ENCODE measurements at places on chromosomes 3 and 15.

- no peak for DNase-seq
Observed at GRCh38 chr3:71423151-71423906, 160.2 kb downstream of the FOXP1 start.

DNA sequence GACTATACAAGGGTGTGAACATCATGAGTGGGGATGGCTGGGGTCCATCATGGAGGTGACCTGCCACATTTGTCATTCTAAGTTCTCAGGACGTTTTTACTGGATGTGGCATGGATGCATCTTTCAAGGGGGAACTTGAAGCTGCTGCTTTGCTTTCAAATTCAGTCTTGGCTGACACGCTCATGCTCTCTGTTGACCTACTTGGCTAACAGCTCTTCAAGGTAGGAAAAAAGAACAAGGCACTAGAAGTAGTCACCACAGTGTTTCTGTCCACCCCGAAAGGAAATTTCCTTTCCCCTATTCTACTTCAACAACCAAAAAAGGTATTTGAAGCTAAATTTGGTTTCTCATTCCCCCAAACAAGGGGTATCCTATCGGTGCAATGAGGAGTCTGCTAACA lies 15.0 kb downstream of the STIMATE start:
- no peak for DNase-seq

GRCh38 chr15:45635763-45636292 lies 999 bp downstream of the SQOR start:
- DNase-seq, result no peak

DNA sequence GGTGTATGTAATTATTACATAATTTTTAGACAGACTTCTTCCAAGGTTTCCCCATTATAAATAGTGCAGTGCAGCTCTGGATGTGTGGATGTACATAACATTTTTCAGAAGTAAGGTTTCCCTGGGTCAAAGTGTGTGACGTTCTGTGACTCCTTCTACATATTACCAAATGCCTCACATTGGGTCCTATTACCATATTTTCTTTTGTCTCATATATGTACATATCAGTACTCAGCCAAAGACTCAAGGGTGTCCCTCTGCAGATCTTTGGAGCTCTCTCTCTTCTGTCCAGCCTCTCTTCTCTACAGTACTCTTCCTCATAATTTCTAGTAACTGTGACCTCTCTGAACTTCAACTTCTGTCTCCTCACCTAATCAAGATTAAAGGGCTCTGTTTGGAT lies 31.3 kb upstream of the PEX5L start:
- DNase-seq, result no peak

GRCh38 chr3:131907796-131908195 lies 127.0 kb downstream of the CPNE4 start:
- DNase-seq, result no peak

DNA sequence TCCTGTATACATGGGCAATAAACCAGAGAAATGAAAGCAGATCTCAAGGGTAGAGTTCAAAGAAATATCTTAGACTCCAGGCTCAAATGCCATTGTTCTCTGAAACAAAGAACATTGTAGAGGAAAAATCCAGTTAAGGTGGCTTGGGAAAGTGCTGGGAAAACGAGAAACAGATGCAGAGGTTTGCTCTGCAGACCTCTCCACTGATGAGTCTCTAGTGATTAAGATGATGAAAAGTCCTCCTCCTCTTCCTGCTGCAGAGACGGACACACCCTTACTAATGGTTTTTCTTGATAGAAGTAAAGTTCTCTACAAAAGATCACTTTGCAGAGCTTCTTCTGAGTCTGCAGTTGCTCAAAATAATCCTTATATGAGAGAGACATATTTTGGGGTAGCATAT lies 264.7 kb downstream of the GABRG3 start:
- no peak for DNase-seq

GRCh38 chr15:74405823-74406222 lies 27.9 kb downstream of the SEMA7A start:
- no peak for DNase-seq

- DNase-seq, result no peak
Observed at GRCh38 chr3:171775943-171776342, 34.3 kb downstream of the PLD1 start.

- no peak for DNase-seq
Observed at GRCh38 chr3:95615592-95616310, 1198.6 kb upstream of the EPHA6 start.

DNA sequence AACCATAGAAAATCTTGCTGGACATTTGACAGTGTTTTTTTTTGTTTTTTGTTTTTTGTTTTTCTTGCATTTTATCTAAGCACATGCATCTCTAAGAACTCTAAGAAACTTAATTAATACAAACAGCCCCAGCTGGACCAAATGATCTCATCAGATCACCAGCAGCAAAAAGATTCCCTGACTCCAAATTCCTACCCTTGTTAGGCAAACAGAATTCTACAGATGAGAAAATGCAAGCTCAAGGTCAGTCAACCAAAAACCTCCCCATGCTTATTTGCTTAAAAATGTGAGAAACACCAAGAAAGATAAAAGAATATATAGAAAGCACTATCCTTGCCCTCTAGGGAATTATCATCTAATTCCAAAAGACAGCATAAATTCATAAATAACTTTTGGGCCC lies 65.4 kb downstream of the FOXP1 start:
- DNase-seq, result no peak

DNA sequence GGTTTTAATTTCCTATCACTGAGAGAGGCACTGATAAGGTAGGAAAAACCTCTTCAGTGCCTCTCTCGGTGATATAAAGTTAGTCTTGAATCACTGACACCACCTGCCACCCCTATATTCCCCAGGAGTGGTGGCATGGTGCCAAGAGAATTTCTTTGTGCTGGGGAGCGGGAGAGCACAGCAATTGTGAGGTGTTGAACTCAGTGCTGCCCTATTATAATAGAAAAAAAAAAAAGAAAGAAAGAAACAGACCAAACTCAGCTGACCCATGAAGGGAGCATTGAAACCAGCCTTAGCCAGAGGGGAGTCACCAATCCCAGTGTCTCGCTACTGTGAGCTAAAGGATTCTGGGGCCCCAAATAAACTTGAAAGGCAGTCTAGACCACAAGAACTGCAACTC lies 201.4 kb upstream of the STT3B start:
- DNase-seq, result no peak

- DNase-seq, result no peak
Observed at GRCh38 chr3:139353920-139354556, 10.2 kb downstream of the MRPS22 start.

- no peak for DNase-seq
Observed at GRCh38 chr3:100436951-100437350, 35.6 kb downstream of the LNP1 start.

- no peak for DNase-seq
Observed at GRCh38 chr3:26245236-26245635, 377.3 kb upstream of the LRRC3B start.

DNA sequence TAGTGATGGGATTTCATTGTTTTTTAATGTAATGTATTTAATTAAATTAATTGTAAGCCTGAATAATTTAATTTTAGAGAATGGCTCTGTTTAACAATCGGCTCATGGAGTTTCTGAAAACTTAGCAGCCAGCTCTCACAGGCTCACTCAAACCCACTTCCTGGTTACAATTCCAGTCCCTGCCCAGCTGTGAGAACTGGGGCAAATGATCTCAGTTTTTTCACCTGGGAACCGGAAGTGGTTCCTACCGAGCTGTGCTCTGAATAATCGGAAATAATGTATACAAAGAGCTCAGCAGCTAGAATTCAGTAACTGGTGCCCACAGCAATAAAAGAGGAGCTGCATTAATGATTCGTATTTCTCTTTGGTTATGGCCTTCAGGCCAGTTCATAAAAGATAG lies 244.3 kb upstream of the MCTP2 start:
- no peak for DNase-seq

GRCh38 chr3:17808994-17809393 lies 66.6 kb upstream of the TBC1D5 start:
- no peak for DNase-seq

- DNase-seq, result no peak
Observed at GRCh38 chr3:158233791-158234190, 123.9 kb downstream of the RSRC1 start.

GRCh38 chr15:35466476-35466875 lies 79.5 kb downstream of the DPH6 start:
- no peak for DNase-seq

GRCh38 chr15:90780916-90781315 lies 63.8 kb downstream of the BLM start:
- no peak for DNase-seq

GRCh38 chr15:58535894-58536293 lies 104.1 kb downstream of the LIPC start:
- no peak for DNase-seq

DNA sequence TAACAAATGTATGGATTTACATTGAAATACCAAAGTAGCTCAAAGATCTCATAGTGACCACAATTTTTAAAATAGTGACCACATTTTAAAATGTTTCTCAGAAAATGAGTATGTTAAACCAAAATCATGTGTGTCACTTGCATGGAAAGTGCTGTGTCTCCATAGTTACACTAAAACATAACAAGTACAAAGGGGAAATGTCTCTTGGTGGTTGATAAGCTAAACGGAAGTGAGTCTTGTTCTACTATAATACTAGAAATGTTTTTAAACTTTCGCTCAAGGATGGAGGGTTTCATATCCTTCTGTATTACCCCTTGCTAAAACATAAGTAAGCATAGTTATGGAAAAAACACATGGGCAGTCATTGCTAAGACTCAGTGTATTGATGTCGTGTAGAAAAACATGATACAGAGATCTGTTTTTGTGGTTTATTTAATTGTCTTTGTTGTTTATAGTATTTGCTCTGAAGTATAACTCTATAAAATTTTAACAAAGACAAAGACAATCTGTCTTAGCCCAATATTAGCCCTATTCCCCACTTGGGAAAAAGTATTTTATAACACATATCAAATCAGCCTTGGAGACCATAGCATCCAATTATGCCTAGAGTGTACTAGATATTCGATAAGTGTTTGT lies 27.0 kb upstream of the DENND4A start:
- peak; percentile 83 for DNase-seq

- DNase-seq, result no peak
Observed at GRCh38 chr15:58932710-58933280, 684 bp downstream of the SLTM start.

GRCh38 chr3:49386056-49386756 lies 25.6 kb downstream of the RHOA start:
- no peak for DNase-seq

GRCh38 chr3:20125897-20126296 lies 60.1 kb downstream of the SGO1 start:
- DNase-seq, result peak; percentile 64

- DNase-seq, result peak; percentile 85
Observed at GRCh38 chr15:67109141-67110034, 44.0 kb downstream of the SMAD3 start.

- no peak for DNase-seq
Observed at GRCh38 chr3:189766416-189766815, 135.2 kb downstream of the TP63 start.

- DNase-seq, result no peak
Observed at GRCh38 chr15:85129881-85130280, 148.2 kb downstream of the PDE8A start.

- no peak for DNase-seq
Observed at GRCh38 chr3:154022606-154023005, 98.6 kb upstream of the ARHGEF26 start.

DNA sequence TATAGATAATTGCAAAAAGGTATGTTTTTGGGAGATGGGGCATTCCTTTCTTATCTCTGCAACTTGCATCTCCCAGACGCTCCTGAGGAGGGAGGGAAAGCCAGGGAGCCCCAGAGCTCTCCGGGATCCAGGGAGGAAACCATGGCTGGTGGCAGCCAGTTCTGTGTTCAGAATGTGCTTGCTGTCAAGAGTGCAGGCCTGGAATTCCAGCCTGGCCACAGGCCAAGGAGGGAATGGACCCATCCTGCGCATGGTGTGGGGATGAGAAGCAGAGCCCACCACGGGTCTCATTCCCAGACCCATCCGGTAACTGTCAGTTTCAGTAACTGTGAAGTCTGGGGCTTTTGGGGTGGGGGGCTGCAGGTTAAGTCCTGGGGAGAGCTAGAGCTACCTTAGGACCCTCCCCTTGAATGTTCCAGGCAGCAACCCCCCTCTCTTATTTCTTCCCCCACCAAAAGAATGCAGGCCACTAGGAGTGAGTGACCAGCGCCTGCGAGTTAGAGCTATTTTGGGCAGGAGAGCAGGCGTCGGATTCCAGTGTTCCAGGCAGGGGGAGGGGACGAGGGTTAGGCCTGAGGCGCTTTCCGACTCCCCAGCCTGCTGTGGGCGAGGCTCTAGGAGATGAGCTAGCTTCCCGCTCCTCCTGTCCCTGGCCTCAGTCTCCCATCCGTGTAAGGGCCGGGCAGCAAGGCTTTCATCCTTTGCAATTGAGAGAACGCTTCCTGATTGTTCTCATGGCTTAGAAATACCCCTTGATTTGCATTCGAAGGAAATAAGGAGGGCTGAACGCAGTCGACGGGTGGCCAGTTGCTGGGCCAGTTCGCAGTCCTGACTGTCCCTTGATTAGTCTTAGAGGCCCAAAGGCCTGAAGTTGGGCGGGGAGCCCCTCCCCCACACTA lies 781 bp upstream of the DAG1 start:
- no peak for DNase-seq

- DNase-seq, result no peak
Observed at GRCh38 chr3:196837819-196838420, 29.8 kb upstream of the SENP5 start.

DNA sequence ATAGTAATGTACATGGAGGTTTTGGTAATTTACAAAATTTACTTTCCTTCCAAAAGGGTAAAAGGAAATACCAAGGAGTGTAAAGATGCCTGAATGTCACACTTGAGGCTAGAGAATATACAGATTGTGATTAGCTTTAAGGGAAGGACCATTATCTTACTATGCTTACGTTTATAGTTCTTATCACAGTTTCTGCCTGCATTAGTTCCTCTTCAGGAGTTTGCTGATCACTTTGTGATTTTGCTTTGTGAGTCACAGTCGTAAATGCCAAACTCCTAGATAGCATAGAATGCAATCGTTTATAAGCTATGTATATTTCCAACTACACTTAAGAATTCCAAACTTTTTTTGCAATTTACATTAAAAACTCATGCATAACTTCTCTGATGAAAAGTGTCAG lies 1034.6 kb downstream of the DIPK2A start:
- DNase-seq, result no peak

GRCh38 chr3:100984308-100984707 lies 8.9 kb downstream of the ABI3BP start:
- DNase-seq, result no peak

GRCh38 chr3:10917176-10917575 lies 75.4 kb upstream of the SLC6A1 start:
- DNase-seq, result no peak

- peak; percentile 52 for DNase-seq
Observed at GRCh38 chr3:152356870-152357276, 88.1 kb downstream of the MBNL1 start.

DNA sequence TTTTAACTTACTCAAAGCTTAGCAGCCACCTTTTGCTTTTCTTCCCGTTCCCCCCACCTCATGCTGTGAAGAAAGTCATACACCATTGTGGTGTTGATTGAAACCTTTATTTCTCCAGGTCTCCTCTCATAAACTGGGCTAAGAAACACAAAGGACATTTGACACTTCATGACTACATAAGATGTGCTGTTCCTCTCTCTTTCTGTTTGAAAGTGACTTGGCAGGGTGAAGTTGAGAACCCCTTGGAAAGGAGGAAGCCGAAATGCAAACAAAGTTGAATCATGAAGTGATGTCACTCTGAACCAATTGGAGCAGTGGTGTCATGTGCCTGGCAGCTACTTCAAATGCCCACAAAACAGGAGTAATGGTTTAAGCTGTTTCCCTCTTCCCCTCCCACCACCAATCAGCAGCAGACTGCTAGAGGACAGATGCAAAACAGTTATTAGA lies 174.7 kb downstream of the IGF1R start:
- DNase-seq, result no peak

All from GM06990 (cell line).